NCI-H345 (cell line): ENCODE measurements at places on chromosomes 11 and 22.

- no peak for DNase-seq
These were observed 86.2 kb downstream of the NXPE2 start for GRCh38 chr11:114764563-114764962.

- no peak for DNase-seq
These were observed 28.4 kb downstream of the ARHGAP32 start for GRCh38 chr11:129163714-129164164.

DNA sequence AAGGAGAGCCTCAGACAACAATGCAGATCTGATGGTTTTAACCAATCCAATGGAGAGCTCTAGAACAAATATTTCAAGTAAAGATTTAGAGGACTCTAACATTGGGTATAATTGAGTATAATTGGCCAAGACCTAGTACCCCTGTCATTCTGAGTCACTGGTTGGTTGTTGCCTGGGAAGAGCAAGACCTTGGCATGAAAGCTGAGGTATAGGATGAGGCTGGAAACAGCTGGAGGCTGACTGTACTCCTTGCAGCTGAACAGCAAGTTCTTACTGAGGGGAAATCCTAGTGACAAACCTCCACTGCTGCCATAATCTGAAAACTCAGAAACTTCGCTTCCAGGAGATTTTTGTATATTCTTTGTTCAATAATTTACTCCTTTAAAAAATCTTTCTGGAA is 54.3 kb upstream of the MUC15 start:
- DNase-seq, result no peak

DNA sequence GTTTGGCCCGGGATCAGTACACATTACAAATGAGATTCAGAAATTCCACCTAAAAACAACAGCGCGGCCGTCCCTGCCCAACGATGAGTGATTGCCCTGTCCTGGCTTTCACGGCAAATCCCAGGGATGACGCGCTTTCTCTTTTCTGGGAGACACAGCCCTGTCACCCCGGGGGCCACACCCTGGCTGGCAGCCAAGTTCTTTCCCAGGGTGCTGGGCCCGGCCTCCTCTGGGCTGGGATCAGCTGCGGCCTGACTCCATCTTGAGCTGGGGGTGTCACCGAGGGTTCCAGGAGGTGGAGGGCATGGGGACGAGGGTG is 82.7 kb downstream of the FBLN1 start:
- no peak for DNase-seq

DNA sequence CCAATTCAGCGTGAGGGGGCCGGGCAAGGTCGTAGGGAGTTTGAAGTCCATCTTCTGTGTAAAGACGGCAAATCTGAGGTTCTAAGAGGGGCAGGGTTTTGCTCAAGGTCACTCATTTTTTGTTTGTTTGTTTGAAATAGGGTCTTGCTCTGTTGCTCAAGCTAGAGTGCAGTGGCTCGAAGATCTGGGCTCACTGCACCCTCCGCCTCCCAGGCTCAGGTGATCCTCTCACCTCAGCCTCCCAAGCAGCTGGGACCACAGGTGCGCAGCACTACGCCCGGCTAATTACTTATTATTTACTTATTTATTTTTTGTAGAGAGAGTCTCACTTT is 355 bp upstream of the AP1B1 start:
- DNase-seq, result no peak
